Activated CD4-positive, alpha-beta T cell treated with anti-CD3 and anti-CD28 coated beads, Interleukin-2, amount 10 ng/mL, durations not matched to agents 7 days and 5 days (primary cell): ENCODE measurements at places on chromosomes 7 and 10. TPM values are rescaled to one million over a fixed set of nuclear protein-coding genes. Genes with fewer than 3 reads are reported as not detected.

DNA sequence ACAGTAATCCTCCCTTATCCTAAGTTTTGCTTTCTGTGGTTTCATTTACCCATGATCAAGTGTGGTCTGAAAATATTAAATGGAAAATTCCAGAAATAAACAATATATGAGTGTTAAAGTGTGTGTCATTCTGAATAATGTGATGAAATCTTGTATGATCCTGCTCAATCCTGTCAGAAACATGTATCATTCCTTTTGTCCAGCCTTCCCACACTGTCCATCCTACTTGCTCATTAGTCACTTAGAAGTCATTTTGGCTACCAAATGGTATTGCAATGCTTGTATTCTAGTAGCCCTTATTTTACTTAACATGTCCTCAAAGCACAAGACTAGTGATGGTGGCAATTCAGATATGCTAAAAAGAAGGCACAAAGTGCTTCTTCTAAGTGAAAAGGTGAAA lies 1211.2 kb upstream of the SORCS1 start:
- DNase-seq: no peak

Gene LOXL4
- total RNA-seq: not detected

DNA sequence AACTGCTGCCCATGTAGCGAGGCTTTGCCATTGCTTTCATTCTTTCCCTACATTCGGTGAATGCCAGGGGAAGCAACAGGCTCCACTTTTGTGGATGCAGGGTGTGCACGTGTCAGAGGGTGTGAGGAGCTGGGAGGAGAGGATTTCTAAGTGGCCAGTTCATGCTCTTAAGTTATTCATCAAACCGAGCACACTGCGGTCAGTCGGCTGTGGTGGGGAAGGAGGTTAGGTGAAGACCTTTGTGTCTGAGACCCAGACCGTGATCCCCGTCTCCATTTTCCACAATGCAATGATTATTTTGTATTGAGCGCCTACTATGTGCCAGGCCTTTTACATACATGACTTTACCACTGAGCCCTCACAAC lies 438.6 kb upstream of the GALNT17 start:
- DNase-seq: no peak

GRCh38 chr10:4399556-4399955 lies 426.5 kb upstream of the AKR1E2 start:
- no peak for DNase-seq

Gene CNNM1
- 0.57 TPM for total RNA-seq

- DNase-seq: peak; percentile 45
Measured at GRCh38 chr7:20064974-20065862, 152.0 kb downstream of the MACC1 start.
